ENCODE measurements at places on chromosomes 4 and X.

DNA sequence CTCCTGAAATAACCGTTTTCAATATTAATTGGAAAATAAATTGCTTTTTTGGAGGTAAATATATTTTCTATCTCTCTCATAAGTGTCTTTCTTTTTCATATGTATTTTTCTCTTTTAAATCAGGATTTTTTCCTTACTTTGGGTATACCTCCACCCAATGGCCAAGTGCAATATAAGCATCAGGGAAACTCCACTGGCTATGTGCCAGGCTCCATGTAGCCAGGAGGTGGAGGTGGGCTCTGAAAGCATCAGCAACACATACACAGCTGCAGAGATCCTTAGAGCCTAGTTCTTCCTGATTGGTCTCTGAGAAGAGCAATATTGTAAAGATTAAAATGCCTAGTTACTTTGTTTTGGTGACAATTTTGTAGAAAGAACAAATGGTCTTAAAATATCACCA is 3.4 kb downstream of the GABRA2 start:
- no peak for DNase-seq

DNA sequence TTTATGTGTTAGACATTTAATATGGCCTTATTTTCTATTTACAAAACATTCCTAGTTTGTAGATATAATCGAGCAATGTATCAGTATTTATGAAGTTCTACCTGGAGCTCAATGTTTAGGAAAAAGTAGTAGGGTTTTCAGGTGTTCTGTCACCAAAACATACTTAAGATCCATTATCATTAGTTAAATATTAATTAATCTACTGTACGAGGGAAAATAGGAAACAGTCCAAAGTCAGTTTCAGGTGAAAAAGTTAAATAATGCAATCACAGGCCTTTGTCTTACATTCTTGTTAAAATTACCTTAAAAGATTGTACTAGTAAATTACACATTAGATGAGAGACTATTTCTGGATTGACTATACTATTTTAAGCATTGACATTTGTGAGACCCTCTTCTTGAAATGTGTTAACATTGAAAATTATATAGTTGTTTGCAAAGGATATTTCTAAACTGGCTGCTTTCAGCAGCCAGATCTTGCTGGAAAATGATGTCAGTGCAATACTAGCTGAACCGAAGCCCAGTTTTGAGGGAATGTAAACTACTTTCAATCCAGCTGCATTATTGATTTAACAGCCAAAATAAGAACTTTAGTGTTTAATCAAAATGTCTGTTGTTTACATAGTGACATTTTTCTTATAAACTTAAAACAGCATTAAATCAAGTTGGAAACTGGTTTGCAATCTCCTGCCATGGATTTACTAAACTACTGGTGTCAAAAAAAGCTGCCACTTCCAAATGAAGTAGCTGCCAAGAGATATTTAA is 19.3 kb downstream of the GUCY1B1 start:
- DNase-seq = no peak

DNA sequence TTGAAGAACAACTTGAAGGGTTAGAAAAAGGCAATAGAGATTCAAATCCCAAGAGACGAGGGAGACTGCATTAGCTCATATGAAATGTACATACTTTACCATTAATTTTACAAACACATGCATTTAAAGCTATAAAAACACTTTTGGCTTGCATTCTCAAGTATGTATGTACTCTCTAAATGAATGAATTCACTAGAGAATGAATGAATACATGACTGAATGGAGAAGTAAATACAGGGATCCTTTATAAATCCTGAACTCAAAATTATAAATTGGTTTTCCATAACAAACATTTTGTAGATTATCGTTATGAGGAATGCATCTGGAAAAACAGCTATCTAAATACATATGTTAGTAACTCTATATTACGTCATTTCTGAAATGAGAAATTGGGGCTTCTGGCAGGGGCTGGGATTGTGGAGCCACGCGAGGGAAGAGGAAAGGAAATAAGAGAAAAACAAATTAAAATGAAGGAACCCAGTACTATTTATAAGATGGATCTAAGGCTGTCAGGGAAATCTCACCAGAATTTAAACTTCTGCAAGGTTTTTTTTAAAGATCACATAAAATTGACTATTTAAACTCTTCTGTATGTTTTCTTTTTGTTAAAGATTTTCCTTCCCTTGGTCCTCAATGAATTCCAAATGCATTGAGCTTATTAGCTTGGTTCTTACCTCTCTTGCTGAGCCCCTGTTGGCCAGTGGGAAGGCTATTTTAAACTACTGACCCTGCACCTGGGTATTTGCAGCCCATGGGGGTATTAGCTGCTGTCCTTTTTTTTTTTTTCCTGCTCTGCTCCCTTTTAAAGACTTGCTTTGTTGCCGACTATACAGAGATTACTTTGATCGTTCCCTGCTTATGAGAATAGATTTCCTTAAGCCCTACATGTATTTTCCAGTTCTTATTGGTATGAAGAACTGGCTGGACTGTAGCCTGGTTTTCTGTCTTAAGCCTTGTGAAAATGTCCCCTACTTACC is 207.8 kb downstream of the ADGRL3 start:
- DNase-seq = no peak

DNA sequence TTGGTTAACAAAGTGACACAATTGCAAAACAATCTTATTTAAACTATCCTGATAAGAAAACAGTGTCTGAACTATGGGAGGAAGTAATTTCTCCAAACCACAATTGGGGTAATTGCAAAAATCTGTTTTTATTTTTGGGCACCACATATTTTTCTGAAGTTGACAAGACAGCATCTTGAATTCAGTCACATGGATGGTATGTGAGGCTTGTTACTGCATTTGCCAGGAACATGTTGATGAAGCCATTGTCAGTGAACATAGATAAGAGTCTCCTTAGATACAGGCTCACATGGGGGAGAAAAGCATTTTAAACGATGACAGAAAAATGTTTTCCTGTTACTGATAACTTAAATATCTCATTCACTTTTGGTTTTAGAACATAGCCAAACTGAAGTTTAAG is 5.5 kb upstream of the USP53 start:
- no peak for DNase-seq

DNA sequence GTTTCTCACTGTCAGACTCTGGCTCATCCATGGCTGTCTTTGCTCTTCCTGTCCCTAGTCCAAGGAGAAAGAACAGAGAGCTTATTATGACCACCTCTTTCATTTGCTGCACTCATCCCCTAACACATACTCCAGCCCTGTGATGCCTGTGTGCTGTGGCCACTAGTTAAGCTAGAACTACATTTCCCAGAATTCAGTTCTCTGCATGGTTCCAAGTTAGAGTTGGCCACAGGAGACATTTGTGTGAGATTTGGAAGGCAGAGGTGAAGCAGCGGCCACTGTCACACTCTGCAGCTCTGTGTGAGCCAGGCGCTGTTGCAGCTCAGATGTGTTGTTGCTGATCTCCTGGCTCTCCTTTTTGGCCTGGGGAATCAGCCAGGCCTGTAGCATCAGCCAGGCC is 188.2 kb upstream of the ATP6AP2 start:
- no peak for DNase-seq

- DNase-seq = no peak
These were observed 29.8 kb downstream of the FAM149A start for GRCh38 chr4:186134257-186134656.

DNA sequence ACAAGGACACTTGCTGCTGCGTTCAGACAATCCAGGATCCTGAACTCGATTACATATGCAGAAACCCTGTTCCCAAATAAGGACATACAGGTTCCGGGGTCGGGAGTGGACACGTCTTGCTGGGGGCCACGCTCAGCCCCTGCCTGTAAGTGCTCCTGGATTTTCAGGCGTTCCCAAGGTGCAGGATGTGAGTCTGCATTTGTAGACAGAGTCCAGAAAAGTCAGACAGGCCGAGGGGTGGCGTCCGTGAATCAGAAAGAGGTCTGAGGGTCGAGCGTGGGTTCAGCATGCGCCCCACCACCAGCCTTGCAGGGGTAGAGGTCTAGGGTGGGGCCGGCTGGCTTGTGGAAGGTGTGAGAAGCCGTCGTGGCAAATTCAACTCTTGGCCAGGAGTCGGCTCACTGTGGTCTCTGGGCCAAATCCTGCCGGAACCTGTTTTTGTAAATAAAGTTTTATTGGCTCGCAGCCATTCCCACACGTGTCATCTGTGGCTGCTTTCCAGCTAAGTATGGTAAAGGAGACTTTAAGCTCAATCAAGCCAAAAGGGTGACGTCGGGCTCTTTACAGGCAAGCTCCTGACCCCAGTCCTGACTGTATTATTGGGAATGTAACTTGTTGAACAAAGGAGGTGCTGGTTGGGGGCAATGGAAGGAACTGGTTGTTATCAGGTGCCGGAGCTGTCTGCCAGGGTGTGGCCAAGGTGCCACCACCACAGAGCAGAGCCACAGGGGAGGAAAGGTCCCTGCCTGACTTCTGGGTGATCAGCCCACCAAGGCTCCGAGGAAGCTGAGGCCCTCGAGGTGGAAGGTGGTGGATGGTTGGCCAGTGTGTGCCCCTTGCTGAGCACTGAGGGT is 7.4 kb downstream of the DOK7 start:
- DNase-seq = no peak

- DNase-seq = no peak
These were observed 60.4 kb downstream of the NPY2R start for GRCh38 chr4:155268821-155269220.

- DNase-seq = no peak
These were observed 105.8 kb upstream of the EGFL6 start for GRCh38 chrX:13463608-13464007.

GRCh38 chr4:23851464-23851863 is 38.4 kb downstream of the PPARGC1A start:
- DNase-seq = no peak

GRCh38 chrX:105552395-105552794 is 269.9 kb upstream of the NRK start:
- DNase-seq = no peak

Measured in vagina (tissue), 2 donors.